ENCODE measurements at places on chromosomes 3 and 15.

GRCh38 chr3:188671971-188672370 is 499.8 kb upstream of the TPRG1 start:
- no peak for DNase-seq

DNA sequence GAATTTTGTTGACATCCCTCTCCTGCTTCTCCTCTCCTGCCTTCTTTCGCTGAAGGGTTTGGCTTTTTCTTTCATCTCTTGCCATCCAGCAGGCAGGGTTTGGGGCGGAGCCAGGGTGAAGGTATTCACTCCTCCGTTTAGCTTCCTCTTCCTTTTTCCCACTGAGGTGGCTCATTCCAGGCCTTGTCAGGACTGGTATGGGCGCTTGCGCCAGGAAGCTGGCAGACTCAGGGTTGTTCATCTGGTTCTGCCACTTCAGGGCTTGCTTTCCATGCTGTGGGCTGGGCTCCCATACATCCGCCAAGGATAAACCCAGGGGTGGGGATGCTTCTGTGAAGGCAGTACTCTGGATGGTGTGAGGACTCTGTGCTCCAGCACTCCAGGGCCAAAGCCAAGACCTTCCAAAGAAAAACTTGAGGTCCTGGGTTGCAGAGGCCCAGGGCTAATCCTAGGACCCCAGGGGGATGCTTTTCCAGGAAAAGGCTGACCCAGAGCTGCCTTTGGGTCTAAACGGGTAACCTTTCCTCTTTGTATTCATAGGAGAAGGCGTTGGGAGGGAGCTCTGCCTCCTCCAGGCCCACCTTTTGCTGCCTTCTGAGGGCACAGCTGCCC is 7.7 kb upstream of the AMOTL2 start:
- DNase-seq: no peak

- no peak for DNase-seq
Observed at GRCh38 chr3:45552031-45552793, 42.3 kb upstream of the LIMD1 start.

- peak; percentile 99 for DNase-seq
Observed at GRCh38 chr3:195150181-195151118, 120.5 kb downstream of the XXYLT1 start.

DNA sequence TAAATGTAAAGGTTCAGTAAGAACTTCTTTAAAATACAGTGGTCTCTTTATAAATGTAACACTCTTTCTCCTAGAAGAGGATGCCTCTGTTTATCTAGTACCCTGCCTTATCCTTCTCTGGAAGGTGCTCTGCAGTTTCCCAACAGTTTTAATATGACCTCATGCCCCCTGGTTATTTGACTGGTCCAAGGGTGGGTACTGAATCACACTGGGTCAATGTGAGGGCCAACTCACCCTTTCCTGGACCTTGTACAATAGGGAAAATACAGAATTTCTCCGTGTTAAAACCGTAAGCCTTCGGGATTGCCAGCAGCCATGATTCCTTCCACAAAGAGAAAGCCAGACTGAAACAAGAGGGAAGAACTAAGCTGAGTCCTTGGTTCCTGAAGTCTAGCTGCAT is 9.2 kb downstream of the DCBLD2 start:
- DNase-seq: no peak

GRCh38 chr3:159852821-159853505 is 135.7 kb upstream of the IL12A start:
- DNase-seq: peak; percentile 66

DNA sequence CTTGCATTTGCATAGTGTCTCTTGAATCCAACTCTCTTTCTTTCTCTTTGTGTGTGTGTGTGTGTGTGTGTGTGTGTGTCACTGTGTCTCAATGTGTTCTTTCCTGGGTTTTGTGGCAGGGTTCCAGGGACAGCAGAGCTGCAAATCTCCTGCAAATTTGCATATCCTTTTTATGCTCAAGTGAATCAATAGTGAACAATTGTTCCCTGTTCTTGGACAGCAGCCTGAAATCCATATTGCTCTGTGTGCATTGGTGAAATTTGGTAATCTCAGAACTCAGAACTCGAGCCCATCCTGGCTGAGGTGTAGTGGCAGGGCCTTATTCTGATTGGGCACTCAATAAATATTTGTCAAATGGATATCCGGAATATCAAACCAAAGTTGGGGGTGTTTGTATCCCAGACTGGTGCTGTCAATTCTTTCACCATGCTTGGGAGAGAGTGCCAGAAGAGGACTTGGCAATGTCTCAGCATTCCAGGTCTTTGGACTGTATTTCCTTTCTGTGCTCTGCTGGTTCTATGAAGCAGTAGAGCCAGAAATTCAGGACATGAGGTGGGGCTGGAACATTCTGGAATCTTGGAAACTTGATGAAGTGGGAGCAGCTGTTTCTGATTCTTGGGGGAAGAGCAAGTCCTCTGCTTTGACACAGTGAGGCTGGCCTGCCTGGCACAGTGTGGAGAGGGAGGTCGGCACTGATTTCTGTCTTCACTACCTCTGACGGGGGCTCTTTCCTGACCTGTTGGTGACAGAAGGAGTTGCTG is 380.6 kb upstream of the C2CD4B start:
- DNase-seq: no peak

GRCh38 chr3:36591959-36592358 is 172.4 kb downstream of the DCLK3 start:
- no peak for DNase-seq

DNA sequence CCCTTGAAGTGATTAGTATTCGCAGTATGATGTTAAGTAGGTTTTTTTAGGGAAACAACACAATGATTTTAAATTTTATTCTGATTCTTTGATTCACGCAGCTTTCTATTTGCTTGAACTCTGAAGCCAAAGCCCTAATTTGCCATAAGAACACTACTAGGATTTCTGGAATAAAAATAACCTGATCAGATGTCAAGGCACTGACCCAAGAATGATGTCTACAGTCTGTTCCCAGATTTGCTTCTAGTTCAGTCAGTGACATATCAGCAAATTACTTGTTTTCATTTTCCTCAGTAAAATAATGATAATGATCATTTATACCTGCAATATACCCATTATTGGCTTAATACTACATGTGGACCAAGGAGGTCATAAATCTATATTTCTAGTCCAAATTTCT is 179.5 kb upstream of the EIF1B start:
- DNase-seq: no peak

- no peak for DNase-seq
Observed at GRCh38 chr3:122102191-122102935, 47.2 kb downstream of the CD86 start.

DNA sequence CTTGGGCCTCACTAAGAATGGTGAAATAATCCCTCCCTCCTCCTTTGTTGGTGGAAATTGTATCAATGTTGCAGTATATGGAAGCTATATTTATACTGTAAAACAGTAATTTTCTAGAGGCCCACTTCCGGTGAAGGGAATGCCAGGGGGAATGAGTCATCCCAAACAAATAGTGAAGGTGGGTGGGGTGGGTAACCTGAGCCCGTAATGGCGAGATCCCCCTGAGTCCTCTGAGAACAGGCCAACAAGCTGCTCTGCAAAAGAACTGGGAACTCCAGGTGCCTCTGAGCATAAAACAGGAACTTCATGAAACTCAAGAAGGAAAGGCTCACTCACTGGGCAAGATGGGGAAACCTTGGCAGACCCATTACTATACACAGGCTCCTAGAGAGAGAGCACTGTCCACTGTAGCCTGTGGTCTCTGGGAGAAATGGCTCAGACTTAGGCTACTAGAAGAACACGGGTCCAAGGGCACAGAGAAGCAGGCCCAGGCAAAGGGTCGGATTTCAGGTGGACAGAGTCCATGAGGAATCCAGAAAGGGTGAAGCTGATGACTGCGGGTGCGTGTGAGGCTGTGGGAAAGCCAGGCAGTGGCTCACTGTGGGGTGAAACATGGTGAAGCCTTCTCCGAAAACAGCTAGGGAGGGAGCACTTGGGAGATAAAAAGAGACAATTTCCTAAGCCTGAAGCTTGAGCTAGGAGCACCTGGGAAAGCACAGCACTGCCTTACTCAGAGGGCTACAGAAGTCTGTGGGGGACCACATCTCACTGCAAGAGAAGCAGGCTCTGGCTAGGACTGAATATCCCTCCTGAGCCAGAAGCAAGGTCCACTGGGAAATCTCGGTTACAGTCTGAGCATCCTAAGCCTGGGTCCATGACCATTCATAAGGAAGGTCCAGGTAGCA is 19.8 kb downstream of the LARP6 start:
- DNase-seq: no peak

- no peak for DNase-seq
Observed at GRCh38 chr3:111414531-111414930, 127.5 kb upstream of the CD96 start.

- no peak for DNase-seq
Observed at GRCh38 chr3:71707595-71707994, 17.6 kb downstream of the EIF4E3 start.

GRCh38 chr15:41512512-41512939 is 1.1 kb downstream of the LTK start:
- no peak for DNase-seq

DNA sequence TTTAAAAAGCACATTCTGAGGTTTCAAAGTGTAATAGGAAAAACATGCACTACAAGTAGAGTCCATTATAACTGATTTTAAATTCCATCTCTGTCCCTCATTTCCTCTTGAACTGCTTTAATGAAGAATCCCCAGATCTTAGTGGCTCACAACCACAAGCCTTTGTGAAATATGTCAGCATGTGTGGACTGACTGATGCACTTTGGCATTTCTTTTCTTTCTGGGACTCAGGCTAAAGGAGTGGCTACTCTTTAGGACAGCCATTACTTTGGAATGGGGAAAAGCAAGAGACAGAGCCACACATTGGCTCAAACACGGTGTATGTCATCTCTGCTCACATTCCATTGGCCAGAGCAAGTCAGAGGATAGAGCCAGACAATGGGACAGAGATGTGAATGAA is 139.6 kb downstream of the GRM7 start:
- no peak for DNase-seq

- DNase-seq: no peak
Observed at GRCh38 chr3:10247679-10248183, 528 bp upstream of the TATDN2 start.

DNA sequence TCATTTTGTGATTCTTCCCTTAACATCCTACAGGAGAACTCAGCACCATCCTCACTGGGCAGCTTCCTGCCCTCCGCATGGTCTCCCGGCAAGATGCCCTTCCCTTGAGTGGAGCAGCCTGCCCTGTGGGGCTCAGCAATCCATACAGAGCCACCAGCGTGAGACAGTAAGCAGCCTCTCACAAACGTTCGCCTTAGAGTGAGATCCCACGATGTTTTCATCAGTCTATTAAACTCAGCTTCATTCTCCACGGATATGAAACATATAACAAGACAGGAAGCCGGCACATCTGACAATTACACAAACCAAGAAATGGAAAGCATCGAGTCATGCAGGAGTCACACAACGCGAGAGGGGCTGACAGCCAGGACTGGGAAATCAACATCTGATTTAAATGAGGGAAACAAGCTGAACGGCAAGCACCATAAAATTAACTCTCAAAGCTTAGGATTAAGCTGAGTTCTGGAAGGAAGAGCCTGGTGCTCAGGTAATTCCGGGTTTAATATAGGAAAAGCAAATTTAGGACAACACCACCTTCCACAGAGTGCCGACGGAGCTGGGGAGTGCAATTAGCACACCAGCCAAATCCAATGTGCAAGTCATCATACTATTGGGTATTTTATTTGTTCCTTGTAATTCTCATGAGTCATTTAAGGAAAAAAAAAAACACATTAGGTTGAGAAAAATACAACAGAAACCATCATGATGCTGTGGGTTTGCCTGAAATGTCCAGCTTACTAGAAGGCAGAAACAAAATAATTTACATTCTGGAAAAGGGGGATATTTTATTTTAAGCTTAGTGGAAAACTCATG is 272.0 kb downstream of the OCA2 start:
- DNase-seq: no peak

- no peak for DNase-seq
Observed at GRCh38 chr15:90564051-90564450, 34.3 kb downstream of the CRTC3 start.

- DNase-seq: peak; percentile 20
Observed at GRCh38 chr3:177724020-177724638, 526.8 kb upstream of the TBL1XR1 start.

GRCh38 chr15:32840507-32841245 is 122.9 kb downstream of the GREM1 start:
- DNase-seq: no peak

DNA sequence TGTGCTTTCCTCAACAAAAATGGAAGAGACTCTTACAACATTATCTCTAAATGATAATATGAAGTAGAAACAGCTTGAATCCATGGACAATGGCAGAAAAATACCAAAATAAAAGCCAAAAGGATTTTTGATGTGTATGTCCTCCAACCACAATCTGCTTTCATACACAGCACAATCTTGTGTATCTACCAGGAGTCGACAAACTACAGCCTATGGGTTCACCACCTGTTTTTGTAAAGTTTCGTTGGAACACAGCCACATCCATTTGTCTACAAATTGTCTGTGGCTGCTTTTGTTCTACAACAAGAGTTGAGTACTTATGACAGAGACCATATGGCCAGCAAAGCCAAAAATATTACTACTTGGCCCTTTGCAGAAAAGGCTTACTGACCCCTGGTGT is 88.7 kb upstream of the UBE2E2 start:
- no peak for DNase-seq

- DNase-seq: no peak
Observed at GRCh38 chr3:189827108-189827507, 195.9 kb downstream of the TP63 start.

DNA sequence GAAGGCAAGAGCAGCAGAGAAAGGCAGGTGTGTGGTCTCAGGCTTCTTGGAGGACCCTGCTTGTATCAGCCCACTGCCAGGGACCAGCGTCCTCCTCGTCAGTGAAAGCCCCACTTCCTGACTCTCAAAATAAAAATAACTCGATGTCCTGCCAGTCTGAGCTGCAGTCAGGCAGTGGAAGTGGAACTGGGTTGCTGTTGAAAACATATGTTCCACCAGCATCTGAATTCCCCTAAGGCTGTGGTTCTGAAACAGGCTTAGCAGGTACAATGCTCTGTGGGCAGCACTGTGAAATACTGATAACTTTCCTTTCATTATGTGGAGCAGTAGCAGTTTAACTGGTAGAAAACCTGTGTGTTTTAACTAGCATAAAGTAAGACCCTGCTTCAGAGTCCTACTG is 121.6 kb upstream of the EIF1B start:
- DNase-seq: no peak

- no peak for DNase-seq
Observed at GRCh38 chr15:93019971-93020370, 69.0 kb downstream of the RGMA start.

GRCh38 chr3:72641072-72641471 is 207.2 kb downstream of the SHQ1 start:
- DNase-seq: no peak

DNA sequence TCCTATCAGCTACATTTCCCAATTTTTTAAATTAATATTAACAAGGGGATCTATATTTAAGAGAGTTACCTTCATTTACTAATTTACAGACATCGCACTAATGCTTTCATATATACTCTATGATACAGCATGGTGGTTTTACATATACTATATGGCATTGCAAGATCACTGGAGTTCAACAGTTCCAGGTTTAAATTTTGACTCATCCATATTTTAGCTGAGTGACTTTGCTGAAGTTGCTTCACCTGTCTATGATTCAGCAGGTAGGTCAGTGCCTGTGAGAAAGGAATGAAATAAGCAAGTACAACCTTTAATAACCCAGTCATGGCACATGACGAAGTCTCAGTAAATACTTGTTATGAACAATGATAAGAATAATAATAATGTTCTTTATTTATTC is 211.1 kb downstream of the P3H2 start:
- DNase-seq: no peak

All from pulmonary artery endothelial cell (primary cell).